ENCODE measurements at places on chromosomes 4 and X.
A peak's percentile ranks its signal among the peaks of the same experiment; 100 is the strongest.

GRCh38 chr4:132683957-132684356, 465.1 kb upstream of the PCDH10 start:
- no peak for DNase-seq

- DNase-seq = peak; percentile 55
Observed at GRCh38 chr4:87032884-87033533, 98.2 kb downstream of the AFF1 start.

DNA sequence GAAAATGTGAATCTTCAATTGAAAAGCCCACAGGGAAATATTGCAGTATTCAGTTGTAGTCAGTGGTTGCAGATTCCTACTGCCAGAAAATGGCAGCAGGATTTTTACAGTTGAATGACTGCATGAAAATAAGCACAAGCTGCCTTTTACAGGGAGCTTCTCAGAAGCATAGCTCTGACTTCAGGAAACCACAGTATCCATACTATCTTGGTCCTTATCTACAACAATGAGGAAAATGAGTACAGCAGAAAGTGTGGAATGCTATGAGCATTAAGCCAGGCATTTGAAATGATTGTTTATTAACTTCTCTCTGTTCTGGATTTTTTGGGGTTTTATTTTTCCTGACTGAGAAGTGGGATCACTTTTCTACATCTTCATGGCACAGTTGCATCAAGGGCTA, 34.6 kb upstream of the PRRG1 start:
- no peak for DNase-seq

- no peak for DNase-seq
Observed at GRCh38 chrX:81304563-81304962, 102.7 kb downstream of the SH3BGRL start.

- no peak for DNase-seq
Observed at GRCh38 chr4:129384974-129385373, 289.0 kb downstream of the C4orf33 start.

GRCh38 chrX:12975991-12976558, 1.2 kb downstream of the TMSB4X start:
- peak; percentile 24 for DNase-seq

- DNase-seq = no peak
Observed at GRCh38 chrX:23727206-23727605, 15.9 kb downstream of the ACOT9 start.

DNA sequence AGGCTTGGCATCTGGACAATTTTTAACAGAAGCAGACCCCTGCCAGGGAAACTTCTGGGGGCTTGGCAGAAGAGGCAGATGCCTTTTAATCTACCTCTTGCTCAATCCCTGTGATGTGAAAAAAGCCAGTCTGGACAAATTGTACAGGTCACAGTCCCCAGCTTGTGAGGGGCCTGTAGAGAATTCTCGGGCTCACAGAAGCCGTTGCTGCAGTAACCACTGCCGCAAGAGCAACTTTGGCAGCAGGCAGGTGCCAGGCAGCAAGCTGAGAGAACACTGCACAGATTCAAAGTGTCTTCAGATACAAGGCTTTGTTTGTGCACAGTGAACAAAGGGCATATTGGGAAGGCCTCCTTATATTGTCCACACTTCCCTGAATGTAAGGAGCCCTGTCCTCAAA, 11.7 kb downstream of the GPKOW start:
- no peak for DNase-seq

- no peak for DNase-seq
Observed at GRCh38 chr4:2172627-2173231, 69.2 kb downstream of the HAUS3 start.

GRCh38 chr4:53786632-53787031, 195.3 kb upstream of the LNX1 start:
- peak; percentile 50 for DNase-seq

- DNase-seq = peak; percentile 29
Observed at GRCh38 chr4:26985873-26986272, 125.2 kb downstream of the STIM2 start.

GRCh38 chrX:44071070-44071645, 98.0 kb upstream of the NDP start:
- DNase-seq = no peak

GRCh38 chr4:142379277-142380051, 466.6 kb downstream of the INPP4B start:
- DNase-seq = peak; percentile 66

GRCh38 chr4:2977211-2978088, 14.1 kb downstream of the GRK4 start:
- no peak for DNase-seq

DNA sequence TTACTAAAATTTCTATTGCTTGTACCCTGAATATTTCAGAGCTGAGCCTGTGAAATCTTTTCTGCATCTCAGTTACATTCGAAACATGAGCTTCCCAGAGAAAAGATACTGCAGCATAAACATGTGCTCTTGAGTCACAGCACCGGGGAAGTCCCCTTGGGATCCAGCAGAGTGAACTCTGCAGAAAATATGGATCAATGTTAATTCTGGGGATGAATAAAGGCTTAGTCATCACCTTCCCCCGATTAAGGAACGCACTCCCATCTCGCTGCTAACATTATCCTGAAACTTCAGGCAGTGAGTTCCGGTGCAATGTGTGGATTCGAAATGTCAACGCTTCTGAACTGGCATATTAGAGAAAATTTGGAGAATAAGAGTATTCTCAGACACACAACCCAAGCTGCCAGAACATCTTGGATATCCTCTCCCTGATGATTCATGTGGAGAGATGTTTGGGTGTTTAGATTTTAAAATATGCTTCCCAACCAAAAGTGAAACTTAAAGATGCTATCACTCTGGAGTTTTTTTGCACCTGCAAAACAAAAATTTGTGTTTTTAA, 90.8 kb downstream of the IRF2 start:
- peak; percentile 44 for DNase-seq

DNA sequence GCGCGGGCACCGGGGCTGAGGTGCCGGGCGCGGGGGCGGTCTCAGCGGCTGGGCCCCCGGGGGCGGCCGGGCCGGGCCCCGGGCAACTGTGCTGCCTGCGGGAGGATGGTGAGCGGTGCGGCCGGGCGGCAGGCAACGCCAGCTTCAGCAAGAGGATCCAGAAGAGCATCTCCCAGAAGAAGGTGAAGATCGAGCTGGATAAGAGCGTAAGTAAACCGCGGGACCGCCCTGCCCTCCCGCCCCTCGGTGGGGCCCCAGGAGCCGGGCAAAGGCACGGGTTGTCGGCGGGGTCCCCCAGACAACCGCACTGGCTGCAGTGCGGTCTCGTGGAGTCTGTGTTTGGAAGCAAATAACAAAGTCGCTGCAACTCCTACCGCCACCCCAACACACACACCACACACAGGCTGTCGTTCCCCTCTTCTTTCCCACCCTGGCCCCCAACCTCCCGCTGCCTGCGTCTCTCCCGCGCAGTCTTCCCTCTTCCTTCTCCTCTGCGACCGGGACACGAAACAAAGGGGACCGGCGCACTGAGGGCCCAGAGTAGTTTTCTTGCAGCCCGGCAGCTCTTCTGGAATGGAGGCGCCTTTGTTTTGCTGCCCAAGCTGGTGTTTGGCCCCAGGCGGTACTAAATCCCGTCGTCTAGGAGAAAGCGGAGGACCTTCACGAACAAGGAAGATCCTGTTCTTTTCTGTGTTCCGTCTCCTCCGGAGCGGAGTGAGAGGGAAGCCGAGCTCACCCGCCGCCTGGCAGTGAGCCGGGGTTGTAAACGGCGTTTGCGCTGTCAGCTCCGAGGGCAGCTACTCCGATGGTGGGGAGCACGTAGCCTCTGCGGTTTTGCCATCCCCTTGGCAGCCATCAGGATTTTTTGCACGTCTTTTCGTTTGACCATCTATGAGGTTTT, 788 bp downstream of the SAP30 start:
- DNase-seq = peak; percentile 41

- no peak for DNase-seq
Observed at GRCh38 chrX:152843852-152844251, 13.0 kb downstream of the NSDHL start.

GRCh38 chrX:65587616-65588526, 53.3 kb upstream of the LAS1L start:
- peak; percentile 62 for DNase-seq

DNA sequence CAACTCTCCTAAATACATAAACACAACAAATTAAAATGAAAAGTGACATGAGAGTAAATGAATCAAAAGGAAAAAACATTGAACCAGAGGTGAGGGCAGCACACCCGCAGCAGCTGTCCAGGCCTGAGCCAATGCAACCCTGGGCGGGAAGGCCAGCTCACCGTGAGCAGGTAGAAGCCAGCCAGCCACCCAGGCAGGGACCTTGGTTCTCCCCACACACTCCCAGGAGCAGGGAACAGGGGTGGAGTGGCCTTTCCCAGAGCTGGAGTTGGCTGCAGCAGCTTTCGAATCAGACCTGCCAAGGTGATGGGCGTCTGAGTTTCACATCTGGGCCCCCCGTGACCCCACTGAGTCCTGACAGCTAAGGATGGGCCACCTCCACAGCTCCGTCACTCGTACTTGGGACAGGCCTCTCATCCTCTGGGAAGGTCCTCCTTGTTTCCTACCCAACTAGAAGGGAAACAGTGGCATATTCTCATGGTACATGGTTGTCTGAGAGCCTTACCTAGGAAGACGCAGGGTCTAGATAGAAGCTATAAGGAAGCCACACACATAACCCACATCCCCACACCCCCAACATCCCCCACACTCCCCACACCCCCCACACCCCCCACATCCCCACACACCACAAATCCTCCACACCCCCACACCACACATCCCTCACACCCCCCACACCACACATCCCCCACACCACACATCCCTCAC, 172.2 kb downstream of the DCLK2 start:
- no peak for DNase-seq

DNA sequence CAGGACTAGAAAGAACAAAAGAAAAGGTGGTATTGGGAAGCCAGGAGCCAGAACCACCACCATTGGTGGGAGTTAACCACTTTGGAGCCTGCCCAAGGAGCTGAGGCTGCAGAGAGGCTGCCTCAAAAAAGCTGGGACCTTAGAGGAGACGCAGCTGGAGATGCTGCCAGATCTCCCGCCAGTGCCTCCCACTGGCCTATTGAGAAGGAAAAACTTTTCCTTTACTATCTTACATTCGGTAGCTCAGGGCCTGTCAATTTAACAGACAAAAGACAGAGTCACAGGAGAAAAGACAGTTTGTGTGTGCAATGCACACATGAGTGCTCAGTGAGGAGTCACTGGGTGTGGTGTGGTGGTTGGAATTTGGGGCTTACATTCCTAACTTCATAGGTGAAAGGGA, 52.4 kb upstream of the HPSE start:
- no peak for DNase-seq

DNA sequence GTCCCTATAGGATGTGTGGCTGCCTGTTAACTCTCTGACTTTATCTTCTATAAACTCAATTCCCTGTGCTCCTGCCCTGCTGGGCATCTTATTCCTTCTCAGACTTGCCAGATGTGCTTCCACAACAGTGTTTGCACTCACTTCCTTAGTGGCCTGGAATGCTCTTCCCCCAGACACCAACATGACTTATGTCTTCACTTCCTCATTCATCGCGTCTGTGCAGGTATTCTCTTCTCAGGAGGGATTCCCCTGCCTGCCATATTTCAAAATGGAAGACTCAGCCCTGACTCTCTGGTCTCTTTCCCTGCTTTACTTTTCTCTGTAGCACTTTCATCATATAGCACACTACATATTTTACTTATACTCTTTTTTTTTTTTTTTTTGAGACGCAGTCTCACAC, 344.0 kb downstream of the CENPC start:
- no peak for DNase-seq

DNA sequence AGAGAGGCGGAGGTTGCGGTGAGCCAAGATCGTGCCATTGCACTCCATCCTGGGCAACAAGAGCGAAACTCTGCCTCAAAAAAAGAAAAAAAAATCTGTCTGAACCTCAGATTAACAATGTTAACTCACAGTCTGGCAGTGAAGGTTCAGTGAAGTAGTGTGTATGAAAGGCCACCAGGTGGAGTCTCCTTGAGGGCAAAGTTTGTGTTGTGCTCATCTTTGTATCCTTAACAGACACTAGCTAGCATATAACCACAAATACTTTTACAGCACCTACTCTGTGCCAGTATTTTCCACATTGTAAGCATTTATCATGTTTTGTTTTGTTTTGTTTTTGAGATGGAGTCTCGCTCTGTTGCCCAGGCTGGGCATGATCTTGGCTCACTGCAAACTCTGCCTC, 46.0 kb upstream of the MGST2 start:
- peak; percentile 30 for DNase-seq

DNA sequence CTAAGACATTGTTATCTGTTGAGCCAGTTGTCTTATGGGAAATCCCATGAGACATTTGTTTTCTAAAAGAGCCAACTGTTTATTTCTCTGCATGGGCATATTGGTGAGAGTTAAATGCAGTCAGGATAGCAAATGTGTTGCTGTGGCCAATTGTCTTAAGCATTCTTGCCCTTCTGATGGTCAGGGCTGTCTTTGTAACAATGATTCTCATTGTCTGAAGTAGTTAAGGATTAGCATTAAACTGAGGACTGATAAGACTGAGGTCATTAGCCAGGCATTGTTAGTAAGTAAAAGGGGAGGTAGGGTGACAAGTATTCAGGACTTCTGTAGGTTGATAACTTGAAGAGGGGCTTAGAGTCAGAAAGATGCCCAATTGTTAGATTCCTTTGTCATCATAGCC, 11.2 kb upstream of the MORF4L2 start:
- no peak for DNase-seq

GRCh38 chrX:76555816-76556215, 128.3 kb downstream of the MAGEE1 start:
- DNase-seq = no peak

- peak; percentile 13 for DNase-seq
Observed at GRCh38 chrX:152220606-152221005, 82.2 kb upstream of the MAGEA10 start.

Measured in H4 (cell line).